G401 (cell line): ENCODE measurements at places on chromosomes 1 and 21.

DNA sequence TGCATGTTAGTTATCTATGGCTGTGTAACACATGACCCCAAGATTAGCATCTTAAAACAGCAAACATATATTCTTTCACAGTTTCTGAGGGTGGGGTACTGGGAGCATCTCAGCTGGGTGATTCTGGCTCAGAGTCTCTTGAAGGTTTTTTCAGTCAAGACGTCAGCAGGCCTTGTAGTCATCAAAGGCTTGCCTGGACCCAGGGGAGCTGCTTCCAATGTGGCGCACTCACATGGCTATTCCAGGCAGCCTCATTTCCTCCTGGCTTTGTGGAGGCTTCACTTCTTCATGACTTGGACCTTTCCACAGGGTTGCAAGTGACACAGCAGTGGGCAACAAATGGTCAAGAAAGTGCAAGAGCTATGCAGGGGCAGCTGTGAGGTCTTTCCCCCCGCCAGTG lies 114.7 kb downstream of the ACTL8 start:
- no peak for DNase-seq

DNA sequence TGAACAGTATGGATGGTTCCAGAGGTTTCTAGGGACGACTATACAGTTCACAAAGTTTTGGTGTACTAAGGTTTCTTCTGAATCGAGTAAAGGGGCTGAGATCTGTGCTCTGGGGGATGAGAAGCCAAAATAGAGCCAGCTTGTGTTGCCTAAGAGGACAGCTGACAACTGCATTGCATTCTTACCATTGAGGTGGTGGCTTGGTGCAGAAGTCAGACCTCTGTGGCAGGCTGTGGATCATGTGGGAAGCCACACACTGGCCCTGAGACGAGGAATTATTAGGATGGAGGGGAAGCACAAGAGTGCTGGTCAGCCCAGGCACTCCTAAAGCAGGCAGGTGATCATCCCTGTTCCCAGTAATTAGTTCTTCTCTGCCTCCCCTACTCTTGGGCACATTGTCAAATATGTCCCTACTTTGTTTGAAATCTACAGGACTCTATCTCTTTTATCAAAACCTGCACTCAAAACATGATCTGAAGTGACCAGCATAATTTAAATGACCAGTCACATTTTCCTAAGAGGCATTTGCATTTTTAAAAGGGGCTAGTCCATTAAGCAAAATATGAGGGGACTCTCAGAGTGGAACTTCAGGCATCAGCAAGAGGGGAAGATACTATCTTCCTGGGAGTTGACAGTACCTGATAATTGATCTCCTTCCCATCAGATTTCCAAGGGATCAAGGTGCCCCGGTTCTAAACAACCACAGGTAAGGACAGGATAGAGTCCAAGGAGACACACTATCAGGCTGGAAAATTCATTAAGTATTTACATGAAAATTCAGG lies at the start of gene FCRLB:
Gene FCRLB, plus strand, starts transcription at position 589 of the 782 bp plus-strand sequence. CDS start 1,129 bp downstream, outside the sequence.
- DNase-seq = no peak

DNA sequence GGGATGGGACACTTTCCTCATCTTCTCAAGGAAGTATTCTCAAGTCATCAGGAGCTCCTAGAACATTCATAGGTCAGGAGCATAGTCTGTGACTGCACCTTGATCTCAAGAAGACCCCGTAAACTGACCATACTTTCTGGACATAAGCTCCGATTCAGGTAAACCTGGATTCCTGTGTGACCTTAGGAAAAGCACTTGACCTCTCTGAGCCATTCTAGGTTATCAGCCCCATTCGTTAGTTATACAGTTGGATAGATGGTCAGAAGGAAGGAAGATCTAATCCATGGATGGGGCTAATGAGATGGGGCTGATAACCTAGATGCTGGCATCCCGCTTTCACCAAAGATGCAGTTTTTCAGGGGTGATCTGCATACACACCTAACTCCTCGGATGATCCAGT lies 114.3 kb downstream of the EPHB2 start:
- DNase-seq = no peak

DNA sequence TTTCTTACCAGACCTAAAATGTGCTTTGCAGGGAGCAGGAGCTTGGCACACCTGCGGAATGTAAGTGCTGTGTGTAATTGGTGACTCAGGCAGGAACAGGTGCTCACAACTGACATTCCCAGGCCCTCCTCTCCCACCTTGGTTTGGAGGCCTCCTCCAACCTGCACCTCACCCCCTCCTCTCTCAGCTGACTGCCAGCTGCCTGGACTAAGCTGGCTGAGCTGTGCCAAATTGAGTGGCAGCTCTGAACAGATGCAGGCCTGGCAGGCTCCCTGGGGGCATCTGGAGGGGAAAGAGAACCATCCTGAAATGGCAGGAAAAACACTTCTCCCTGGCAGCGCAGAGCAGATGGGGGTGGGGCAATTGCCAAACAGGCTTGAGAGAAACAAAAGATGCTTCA lies 91.7 kb upstream of the PGBD5 start:
- no peak for DNase-seq

DNA sequence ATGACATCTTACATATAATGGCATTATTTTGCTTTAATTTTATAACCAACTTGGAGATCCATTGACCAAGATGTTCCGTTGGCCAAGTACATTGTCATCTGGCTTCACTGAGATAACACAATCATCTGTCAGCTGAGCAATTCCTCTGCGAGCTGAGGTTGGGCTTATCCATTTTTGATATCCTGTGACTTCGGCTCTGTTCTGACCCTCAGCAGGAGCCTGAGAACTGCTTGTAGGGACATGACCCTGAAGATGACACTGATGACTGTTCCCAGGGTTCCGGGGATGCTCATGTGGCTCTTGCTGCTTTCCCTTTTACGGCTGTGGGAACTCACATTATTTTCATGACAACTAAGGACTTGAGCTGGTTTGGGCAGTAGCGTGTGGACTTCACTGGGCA lies 51.2 kb downstream of the TLR5 start:
- no peak for DNase-seq

DNA sequence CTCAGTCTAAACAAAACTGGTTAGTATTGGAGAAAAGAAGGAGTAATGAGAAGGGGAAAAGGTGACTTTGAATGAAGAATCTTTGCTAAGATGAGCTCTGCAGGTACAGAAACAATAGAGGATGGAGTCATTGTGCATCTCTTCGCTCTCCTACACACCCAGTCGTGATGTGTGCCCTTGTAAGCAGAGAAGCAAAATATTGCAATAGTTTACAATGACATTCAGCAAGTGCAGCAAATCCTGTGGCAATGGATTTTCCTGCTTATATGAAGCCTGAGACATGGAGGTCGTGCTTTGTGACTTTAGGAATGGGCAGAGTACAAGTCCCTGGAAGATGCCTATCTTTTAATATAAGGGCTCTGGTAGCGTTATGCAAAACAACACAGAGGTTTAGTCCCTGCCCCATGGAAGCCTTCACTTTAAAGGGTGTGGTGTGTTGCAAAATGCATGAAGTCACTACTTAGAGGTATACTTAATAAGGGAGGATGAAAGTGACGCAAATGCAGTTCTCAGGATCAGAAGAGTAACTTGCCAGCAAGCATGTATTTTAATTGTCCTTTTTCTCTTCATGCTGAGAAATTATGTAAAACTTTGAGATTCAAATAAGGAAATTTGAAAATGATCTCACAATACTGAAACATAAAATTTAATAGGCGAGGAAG lies 88.0 kb upstream of the IVNS1ABP start:
- DNase-seq = no peak

GRCh38 chr1:61285371-61285885 lies 203.1 kb downstream of the NFIA start:
- peak; percentile 53 for DNase-seq

- no peak for DNase-seq
Measured at GRCh38 chr21:17775431-17776126, 43.6 kb downstream of the C21orf91 start.

DNA sequence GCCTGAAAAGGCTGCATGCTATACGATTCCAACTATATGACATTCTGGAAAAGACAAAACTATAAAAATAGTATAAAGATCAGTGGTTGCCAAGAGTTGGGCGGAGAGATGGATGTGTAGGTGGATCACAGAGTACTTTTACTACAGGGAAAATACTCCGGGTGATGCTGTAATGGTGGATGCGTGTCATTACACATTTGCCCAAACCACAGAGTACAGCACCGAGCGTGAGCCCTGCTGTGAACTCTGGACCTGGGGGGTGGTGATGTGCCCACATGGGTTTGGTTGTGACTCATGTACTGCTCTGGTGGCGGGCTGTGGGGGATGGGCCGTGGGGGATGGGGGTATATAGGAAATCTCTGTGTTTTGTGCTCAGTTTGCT lies 162.7 kb upstream of the COL6A1 start:
- no peak for DNase-seq

DNA sequence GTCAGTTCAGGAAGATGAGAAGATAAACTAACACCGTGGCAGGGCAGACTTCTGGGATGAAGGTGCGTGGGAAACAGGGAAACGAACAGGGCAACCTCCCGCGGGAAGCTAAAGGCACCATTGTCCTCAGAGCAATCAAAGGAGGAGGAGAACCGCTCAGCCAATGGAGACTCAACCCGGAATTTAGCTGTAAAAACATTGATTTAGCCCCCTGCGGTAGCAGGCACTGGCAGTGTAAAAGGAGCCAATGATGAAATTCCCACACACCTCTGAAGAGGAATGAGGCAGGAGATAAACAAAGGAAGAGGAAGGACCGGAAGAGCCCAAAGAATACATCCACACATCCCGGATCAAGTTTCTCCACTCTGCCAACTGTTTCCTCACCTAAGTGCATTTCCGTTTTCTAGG lies 19.5 kb downstream of the HLCS start:
- no peak for DNase-seq

DNA sequence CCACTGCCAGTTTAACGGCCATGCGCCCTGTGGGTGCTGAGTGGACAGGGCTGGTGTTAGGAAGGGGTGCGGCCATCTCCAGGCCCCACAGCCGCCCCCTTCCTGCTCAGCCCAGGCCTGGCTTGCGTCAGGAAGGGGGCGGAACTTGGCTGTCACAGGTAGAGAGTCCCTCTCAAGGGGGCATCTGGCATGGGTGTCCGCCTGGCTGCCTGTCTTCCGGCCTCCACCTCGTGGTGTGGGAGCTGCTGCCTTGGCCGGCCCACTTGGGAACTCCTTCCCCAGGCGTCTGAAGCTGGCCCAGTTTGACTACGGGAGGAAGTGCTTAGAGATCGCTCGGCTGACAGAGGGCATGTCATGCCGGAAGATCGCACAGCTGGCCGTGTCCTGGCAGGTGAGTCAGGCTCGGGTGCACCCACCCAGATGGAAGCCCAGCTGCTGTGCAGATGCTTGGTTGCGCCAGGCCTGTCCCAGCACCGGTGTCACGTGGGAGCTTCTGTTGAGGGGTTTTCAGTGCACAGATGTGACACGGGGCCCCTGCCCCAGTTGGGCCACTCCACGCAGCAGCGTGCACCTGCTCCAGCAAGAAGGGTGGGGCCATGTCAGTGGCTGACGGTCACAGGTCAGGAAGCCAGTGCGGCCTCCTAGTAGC lies 9.1 kb upstream of the ATAD3B start:
- DNase-seq = no peak

- DNase-seq = peak; percentile 88
Measured at GRCh38 chr1:112026016-112026415, 36.5 kb upstream of the KCND3 start.

DNA sequence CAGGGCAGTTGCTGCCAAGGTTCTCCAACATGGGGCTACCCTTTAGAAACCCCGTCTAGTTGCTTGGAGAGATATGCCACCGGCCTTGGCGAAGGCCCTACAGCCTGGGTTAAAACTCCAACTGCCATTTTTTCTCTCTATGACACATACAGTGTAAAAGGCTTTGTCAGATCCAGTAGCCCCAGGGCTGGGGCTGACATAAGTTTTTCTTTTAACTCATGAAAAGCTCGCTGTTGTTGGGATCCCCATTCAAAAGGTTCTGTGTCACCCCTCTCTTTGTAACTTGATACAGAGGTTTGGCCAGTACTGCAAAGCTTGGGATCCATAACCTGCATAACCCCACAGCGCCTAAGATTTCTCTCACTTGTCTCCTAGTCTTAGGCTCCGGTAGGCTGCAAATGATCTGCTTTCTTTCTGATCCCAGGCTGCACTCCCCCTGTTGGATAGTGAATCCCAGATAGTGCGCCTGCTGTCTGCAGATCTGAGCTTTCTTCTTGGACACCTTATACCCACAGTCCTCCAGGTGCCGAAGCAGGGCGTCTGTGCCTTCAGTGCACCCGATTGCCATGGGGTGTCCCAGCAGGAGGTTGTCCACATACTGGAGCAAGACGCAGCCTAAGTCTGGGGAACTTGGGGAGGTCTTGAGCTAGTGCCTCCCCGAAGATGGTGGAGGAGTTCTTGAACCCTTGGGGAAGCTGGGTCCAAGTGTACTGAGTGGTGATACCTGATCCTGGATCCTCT lies 406.2 kb downstream of the TGFB2 start:
- no peak for DNase-seq

DNA sequence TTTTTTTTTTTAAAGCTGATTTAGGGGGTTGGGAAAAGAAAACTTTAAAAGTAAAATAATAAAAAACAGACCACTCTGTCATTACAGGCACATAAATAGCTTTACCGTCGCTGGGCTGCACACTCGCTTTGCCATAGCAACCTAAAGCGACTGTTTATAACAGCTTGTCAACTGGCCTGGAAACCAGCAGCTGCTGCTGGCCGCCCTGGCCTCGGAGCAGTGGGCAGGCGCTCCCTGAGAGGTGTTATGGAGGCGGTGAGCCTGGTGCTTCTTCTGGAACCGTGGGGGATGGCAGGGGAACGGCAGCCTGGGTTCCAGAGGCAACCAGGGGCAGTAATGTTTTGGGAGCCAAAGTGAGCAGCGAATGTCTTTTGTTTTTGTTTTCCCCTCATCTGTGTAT lies 45.7 kb downstream of the ATP2B4 start:
- peak; percentile 37 for DNase-seq

DNA sequence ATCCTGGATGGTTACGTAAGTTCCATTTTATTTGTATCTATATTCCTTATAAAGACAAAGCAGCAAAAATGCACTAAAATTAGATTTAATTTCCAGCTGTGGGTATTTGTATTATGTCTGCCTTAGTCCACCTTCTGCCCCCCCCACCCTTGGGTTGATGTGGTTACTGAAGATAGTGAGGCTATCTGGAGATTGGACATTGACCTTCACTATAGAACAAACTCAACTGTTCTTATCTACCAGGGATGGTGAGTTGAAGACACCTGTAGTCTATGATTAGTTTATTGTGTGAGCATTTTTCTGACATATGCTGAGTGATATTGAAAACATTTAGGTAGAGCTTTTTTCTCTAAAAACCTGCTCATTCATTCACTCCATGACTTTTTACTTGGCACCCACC lies 122.2 kb downstream of the NFIA start:
- no peak for DNase-seq

DNA sequence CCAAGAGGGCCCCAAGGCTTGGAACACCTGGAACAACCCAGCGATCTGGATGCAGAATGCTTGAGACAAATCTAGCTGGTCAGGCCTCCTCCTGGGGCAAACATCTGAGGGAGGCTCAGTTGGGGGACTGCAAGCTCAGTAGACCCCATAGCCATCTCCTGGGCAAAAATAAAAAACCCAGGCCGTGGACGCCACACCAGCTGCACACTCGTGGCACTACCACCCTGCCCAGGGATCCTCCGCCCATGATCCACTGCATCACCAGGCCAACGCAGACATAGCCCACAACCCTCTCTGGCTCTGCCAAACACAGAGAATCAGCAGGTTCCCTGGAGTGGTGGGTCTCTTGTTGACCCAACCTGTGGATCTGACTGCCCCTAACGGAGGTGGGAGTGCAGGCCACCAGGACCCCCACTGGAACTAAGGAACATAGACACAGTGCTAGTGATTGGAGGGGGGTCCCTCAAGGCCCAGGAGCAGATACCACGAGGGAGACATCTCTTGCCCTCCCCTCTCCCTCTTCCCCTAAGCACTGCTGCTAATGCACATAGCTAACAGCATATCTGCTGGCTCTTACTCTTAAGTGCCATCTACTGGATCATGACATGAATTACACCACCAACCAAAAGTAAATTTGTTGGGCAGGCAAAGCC lies 147.2 kb downstream of the CHD1L start:
- DNase-seq = peak; percentile 17

GRCh38 chr1:28910379-28911115 lies 3.8 kb upstream of the EPB41 start:
- no peak for DNase-seq
